Activated CD8-positive, alpha-beta T cell treated with anti-CD3 and anti-CD28 coated beads for 36 hours (primary cell): ENCODE measurements at places on chromosomes 16 and 17. TPM values are rescaled to one million over a fixed set of nuclear protein-coding genes. Genes with fewer than 3 reads are reported as not detected.

DNA sequence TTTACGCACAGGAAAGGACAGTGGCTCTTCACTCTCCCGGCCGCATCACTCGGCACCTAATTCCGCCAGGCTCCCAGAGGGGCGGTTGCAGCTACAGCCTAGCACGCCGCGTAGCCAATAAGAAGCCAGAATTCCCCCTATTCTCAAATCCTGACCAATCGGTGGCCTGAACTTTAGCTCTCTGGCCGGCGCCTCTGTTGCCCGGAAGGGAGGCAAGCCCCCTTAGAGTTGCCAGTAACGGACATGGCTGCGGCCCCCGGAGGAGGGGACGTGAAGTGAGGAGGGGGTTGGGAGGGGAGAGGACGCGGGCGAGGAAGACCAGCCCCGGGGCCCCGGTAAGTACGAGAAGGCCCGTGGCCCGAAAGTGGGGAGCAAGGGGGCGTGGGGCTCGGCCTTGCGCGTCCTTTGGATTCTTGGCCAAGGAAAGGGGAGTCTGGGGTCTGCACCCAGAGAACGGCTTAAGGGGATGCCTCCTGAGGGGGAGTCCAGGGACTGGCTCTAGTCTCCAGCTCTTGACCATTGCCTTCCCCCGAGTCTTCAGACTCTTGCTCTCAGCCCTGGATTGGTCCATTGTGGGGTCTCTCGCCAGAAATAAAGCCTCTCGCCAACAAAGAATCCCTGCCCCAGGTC is at the start of gene TMEM94:
Gene TMEM94 (plus strand): TSS at position 219 of the 630 bp plus-strand sequence. CDS start 15,271 bp downstream, outside the sequence.
- H3K4me3 ChIP-seq = peak within 1 kb of the TSS; percentile 89
- peaks cover 27% of the 10 kb centered on the region for H3K4me1 ChIP-seq
- H3K27me3 ChIP-seq = no peaks in the 10 kb centered on the region
- no peaks in the 10 kb centered on the region for H3K36me3 ChIP-seq
- peak; percentile 96 for DNase-seq
- peak within 1 kb of the TSS; percentile 85 for H3K27ac ChIP-seq

DNA sequence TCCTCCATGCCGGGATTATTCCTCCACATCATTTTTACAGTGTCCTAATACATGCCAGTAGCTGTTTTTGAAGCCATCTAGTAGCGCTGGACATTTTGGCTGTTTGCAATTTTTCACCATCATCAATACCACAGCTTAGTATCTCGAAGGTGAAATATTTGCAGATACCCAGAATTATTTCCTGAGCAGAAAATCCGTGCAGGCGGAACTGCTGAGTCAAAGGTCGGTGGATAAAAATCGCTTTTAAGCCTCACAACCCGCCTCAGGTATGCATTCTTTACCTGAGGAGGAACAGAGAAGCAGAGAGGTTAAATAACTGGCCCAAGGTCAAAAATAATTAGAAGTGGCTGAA is 584 bp upstream of the TNRC6A start:
- peaks cover 28% of the 10 kb centered on the region for H3K36me3 ChIP-seq
- DNase-seq = no peak
- peaks cover 34% of the 10 kb centered on the region for H3K4me1 ChIP-seq
- peak overlapping the region; percentile 90 for H3K4me3 ChIP-seq
- no peaks in the 10 kb centered on the region for H3K27me3 ChIP-seq

DNA sequence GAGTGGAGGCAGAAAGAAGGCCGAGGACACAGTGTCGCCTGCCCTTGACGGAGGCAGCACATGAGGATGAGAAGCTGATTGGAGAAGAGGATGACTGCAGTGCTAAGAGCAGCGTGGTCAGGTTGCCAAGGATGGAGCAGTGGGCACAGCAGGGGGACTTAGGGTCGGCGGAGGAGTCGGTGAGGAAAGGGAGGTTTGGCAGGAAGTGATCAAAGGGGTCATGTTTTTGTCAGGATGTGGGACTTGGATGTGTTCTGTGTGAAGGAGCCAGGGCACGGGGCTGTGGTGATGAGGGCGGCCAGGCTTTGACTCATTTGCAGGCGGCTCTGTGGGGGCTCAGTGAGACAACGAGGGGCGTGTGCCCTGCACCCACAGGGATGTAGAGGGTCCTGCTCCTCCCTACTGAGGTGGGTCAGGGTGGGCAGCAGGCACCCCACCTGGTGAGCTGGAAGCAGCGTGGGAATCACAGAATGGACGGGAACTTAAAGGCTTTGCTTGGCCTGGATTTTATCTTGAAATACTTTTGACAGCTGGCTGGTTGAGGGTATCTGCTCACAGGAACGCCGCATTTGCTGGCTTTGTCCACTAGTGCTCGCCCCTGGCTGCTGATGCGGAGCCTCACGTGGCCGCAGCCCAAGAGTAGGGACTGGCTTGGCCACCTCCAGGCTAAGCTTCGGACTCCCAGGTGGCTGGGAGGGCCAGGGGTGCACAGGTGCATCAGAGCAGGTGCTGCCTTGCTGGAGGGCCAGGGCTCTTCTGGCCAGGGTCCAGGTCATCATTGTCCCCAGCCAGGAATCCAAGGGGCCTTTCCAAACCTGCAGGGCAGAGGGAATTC is 6.0 kb downstream of the MPG start:
- H3K27me3 ChIP-seq = no peaks in the 10 kb centered on the region
- H3K27ac ChIP-seq = peak overlapping the region; percentile 92
- peak; percentile 70 for DNase-seq
- peaks cover 43% of the 10 kb centered on the region for H3K4me1 ChIP-seq

GRCh38 chr16:70714581-70715054 is 28.8 kb upstream of the MTSS2 start:
- no peaks in the 10 kb centered on the region for H3K36me3 ChIP-seq
- peaks cover 6% of the 10 kb centered on the region for H3K4me1 ChIP-seq
- no peaks in the 10 kb centered on the region for H3K27me3 ChIP-seq
- DNase-seq = no peak
- no peak overlapping the region for H3K27ac ChIP-seq

DNA sequence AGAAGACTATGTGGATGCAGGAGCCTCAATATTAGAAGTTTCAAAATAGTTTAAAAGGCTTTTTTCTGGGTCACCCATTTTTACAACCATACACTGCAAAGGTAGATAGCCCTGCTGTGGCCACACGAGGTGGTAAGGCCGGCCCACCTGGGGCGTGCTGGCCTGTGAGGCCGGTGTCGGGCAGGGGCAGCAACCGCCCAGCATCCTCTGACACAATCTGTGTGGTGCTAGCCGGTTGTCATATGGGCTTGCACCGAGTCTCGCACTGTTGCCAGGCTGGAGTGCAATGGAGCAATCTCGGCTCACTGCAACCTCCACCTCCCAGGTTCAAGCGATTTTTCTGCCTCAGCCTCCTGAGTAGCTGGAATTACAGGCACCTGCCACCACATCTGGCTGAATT is 44.0 kb downstream of the CFAP20 start:
- no peak for DNase-seq
- no peaks in the 10 kb centered on the region for H3K36me3 ChIP-seq
- no peaks in the 10 kb centered on the region for H3K4me1 ChIP-seq
- peaks cover 1% of the 10 kb centered on the region for H3K27me3 ChIP-seq

DNA sequence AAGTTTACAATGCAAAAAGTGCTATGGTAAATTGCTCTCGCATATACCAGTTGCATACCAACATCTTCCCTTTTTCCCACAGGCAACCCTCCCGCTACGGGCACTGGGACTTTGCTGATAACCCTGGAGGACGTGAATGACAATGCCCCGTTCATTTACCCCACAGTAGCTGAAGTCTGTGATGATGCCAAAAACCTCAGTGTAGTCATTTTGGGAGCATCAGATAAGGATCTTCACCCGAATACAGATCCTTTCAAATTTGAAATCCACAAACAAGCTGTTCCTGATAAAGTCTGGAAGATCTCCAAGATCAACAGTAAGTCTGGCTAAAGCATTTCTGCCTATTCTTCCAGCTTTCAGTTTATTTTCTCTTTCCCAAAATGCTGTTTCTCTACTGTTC is 27.9 kb upstream of the HSBP1 start:
- no peaks in the 10 kb centered on the region for H3K36me3 ChIP-seq
- DNase-seq = no peak
- no peak overlapping the region for H3K4me3 ChIP-seq
- H3K4me1 ChIP-seq = no peaks in the 10 kb centered on the region
- no peak overlapping the region for H3K27ac ChIP-seq

GRCh38 chr17:3033741-3034577 is 29.4 kb downstream of the OR1D5 start:
- H3K4me1 ChIP-seq = peaks cover 1% of the 10 kb centered on the region
- H3K27me3 ChIP-seq = peaks cover 2% of the 10 kb centered on the region
- H3K4me3 ChIP-seq = no peak overlapping the region
- H3K27ac ChIP-seq = no peak overlapping the region
- no peaks in the 10 kb centered on the region for H3K36me3 ChIP-seq

DNA sequence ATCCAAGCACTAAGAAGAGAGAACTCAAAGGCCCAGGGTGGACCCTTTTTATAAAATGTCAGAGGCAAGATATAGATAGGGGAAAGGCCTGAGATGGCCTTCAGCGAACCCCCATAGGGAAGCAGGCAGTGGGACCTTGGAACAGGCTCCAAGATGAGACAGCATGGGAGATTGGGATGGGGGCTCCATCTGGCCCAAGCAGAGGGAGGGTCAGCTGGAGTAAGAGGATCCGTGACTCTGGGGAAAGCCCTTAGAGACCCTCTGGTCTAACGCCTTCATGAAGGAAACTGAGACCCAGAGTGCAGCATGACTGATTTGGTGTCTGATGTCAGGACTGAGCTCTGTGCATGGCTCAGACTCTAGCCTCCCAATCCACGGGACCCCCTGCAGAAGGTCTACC is 30.8 kb downstream of the C17orf100 start:
- H3K27me3 ChIP-seq = peaks cover 35% of the 10 kb centered on the region
- H3K4me1 ChIP-seq = peaks cover 4% of the 10 kb centered on the region
- H3K4me3 ChIP-seq = no peak overlapping the region
- no peak overlapping the region for H3K27ac ChIP-seq
- no peak for DNase-seq
- H3K36me3 ChIP-seq = no peaks in the 10 kb centered on the region

DNA sequence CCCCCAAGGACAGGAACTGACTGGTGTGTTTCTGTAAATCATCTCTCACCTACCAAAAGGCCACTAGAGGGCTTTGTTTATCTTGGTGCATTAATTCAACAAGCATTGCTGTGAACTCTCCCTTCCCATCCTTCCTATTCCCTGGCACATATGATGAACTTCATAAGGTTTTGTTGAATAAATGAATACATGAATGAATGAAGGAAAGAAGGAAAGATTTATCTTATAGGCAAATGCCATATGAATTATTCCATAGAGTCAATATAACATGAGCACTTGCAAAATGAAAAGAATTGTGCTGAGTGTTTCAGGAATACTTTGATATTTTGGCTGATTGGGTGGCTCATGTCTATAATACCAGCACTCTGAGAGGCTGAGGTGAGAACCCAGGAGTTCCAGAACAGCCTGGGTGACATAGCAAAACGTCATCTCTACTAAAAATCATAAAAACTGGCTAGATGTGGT is 4.3 kb downstream of the SPDYE4 start:
- H3K4me3 ChIP-seq = no peak overlapping the region
- H3K36me3 ChIP-seq = no peaks in the 10 kb centered on the region
- no peak overlapping the region for H3K27ac ChIP-seq
- peaks cover 3% of the 10 kb centered on the region for H3K27me3 ChIP-seq

GRCh38 chr17:21058098-21058893 is 15.5 kb upstream of the USP22 start:
- no peak overlapping the region for H3K27ac ChIP-seq
- no peaks in the 10 kb centered on the region for H3K4me1 ChIP-seq
- H3K27me3 ChIP-seq = peaks cover 4% of the 10 kb centered on the region
- peak; percentile 14 for DNase-seq

GRCh38 chr16:72921620-72922019 is 126.3 kb downstream of the ZFHX3 start:
- peak; percentile 10 for DNase-seq
- H3K27me3 ChIP-seq = peaks cover 4% of the 10 kb centered on the region

- H3K36me3 ChIP-seq = no peaks in the 10 kb centered on the region
- no peaks in the 10 kb centered on the region for H3K27me3 ChIP-seq
- no peak overlapping the region for H3K27ac ChIP-seq
- H3K4me1 ChIP-seq = no peaks in the 10 kb centered on the region
- no peak for DNase-seq
These were observed 3.2 kb downstream of the SHBG start for GRCh38 chr17:7633093-7633492.

DNA sequence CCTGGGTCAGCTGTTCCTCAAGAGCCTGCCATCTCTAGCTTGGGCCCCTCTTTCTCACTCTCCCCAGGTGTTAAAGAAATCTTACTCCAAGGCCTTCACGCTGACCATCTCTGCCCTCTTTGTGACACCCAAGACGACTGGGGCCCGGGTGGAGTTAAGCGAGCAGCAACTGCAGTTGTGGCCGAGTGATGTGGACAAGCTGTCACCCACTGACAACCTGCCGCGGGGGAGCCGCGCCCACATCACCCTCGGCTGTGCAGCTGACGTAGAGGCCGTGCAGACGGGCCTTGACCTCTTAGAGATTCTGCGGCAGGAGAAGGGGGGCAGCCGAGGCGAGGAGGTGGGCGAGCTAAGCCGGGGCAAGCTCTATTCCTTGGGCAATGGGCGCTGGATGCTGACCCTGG is 6.8 kb downstream of the CNP start:
- peak overlapping the region; percentile 25 for H3K27ac ChIP-seq
- H3K4me1 ChIP-seq = peaks cover 17% of the 10 kb centered on the region
- H3K27me3 ChIP-seq = no peaks in the 10 kb centered on the region
- H3K36me3 ChIP-seq = peaks cover 29% of the 10 kb centered on the region
- no peak for DNase-seq
- H3K4me3 ChIP-seq = no peak overlapping the region

DNA sequence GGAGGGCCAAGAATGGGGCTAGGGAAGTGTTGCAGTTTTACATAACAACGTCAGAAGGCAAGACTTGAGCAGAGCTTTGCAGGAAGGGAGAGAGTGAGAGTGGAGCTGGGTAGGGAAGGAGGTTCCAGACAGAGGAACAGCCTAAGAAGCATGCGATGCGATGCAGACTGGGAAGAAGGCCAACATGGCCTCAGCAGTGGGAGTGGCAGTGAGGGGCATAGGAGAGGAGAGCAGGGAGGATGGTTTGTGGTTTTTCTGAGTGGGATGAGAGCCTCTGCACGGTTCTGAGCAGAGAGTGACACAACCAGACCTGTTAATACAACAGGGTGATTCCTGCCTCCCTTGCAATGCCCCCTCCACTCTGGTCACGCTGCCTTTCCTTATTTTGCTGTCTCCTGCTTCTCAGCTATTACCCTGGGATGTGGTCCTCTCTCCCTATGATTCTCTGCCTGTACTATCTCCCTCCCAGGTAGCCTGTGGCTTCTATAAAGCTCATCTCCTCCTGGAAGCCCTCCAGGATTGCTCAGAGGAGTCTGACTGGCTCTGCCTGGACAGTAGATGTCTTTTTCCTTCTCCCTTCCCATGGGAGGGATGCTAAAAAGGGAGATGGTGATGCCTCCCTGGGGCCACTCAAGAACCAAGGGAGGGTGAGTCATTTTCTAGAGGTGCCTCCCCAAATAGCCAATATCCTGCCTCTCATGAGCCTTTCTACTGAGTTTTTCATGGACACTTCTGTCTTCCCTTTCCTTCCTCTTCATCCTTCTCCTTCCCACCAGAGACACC is 38.7 kb upstream of the NGFR start:
- H3K4me3 ChIP-seq = no peak overlapping the region
- H3K27ac ChIP-seq = no peak overlapping the region
- H3K27me3 ChIP-seq = peaks cover 29% of the 10 kb centered on the region
- H3K36me3 ChIP-seq = no peaks in the 10 kb centered on the region
- peaks cover 2% of the 10 kb centered on the region for H3K4me1 ChIP-seq

ENGASE gene
- 41.8 TPM for total RNA-seq

RPA1 gene
- total RNA-seq = 189 TPM

TMEM100 gene
- not detected for total RNA-seq

MATCAP1 gene
- total RNA-seq = 49.5 TPM

SMIM36 gene
- not detected for total RNA-seq

EFCAB3 gene
- total RNA-seq = not detected

ADAD2 gene
- 0.16 TPM for total RNA-seq

CACNG3 gene
- total RNA-seq = not detected

ACE gene
- 0.36 TPM for total RNA-seq

KRTAP9-8 gene
- not detected for total RNA-seq

ABCC6 gene
- not detected for total RNA-seq

SERPINF2 gene
- total RNA-seq = 0.11 TPM
